ENCODE measurements at places on chromosomes 5 and 9. TPM values are rescaled to one million over a fixed set of nuclear protein-coding genes. Genes with fewer than 3 reads are reported as not detected.

The KCNV2 gene
- not detected for total RNA-seq

- DNase-seq, result peak; percentile 88
Observed at GRCh38 chr5:138352071-138352721, at the start of gene KDM3B. Gene KDM3B, plus strand, starts transcription at chr5:138352685. Its CDS starts 111 bp downstream, at chr5:138352796.

The ABITRAM gene
- total RNA-seq, result 7.6 TPM

GRCh38 chr9:129752900-129753729 is at the start of gene PTGES:
Gene PTGES, minus strand, starts transcription at chr9:129753042. Its CDS starts 30 bp downstream, at chr9:129753012.
- DNase-seq, result peak; percentile 82

DNA sequence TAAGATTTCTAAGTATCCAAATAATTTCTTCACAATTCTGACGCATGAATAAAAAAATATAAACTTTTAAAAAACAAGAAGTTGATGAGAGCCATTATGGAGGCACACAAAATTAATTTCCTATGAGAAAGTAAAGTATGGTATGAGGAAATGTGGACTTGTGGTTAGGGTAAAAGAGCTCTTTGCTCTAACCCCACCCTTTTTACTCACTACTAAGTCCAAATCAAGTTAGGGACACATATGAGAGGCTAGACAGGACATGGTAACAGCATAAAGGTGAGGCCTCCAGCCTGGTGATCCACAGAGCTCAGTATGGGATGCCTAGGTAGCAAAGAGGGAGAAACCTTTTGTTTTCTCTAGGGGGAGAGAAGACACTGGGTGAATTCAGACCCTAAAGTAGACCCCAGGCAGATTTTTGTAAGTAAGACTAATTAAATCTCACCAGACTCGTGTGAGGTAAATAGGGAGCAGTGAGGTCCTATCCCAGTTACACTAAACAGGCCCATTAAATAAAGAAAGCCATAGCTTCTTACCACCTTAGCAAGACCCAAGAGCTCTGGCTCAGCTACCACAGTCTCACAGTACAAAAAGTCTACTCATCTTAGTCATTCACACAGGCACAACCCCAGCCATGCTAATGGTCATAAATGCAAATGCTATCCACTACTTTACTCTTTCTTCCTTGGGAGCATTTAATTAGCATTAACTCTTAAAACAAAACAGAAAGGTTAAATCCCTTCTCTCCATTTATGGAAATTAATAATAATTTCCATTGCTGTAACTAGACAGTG is 42.6 kb downstream of the MLLT3 start:
- no peak for DNase-seq

DNA sequence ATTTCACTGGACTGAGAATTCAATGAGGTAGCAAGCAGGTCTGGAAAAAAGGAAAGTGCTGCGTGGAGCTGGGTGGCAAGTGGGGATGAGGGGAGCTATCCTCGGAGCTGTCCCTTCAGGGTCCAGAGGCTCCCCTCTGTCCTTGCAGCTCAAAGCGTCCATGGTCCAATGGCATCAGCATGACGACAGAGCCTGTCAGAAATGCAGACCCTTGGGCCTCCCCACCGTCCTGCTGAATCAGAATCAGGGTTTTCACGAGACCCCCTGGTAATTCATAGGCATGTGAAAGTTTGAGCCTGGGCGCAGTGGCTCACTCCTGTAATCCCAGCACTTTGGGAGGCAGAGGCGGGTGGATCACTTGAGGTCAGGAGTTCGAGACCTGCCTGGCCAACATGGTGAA is 5.5 kb downstream of the HIGD2A start:
- DNase-seq, result no peak

The IRX4 gene
- total RNA-seq, result 308 TPM

- no peak for DNase-seq
Observed at GRCh38 chr5:16871746-16872339, 64.2 kb downstream of the MYO10 start.

DNA sequence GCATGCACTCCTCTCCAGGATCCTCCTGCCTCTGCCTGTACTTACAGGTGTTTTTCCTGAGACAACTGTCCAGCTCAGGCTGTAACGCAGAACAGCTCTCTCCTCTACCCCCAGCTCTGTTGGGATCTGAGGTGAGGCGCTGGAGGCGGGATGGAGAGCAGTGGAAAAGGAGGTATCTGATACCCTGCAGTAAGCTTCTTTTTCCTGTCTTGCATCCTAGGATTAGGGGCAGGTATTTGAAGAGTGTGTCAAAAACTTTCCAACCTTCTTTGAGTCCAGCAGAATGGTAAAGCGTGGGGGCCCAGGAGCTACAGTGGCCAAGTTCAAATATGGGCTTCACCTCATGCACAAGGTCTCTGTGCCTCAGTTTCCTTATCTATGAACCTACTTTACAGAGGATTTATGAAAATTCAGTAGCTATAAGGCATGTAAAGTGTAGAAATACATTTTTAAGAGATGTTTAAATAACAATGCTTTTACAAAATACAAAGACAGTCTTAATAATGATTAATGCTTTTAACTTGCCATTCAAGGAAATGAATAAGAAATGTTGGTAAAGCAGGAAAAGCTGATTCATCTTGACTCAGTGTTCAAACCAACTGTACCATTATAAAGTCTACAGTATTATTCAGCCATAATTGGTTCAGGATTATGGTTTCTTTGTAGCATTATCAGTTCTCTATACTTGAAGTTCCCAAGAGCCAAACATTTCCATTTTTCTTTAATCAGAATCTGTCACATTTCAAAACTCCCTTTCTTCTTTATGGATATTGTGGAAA is 26.1 kb downstream of the MAP1B start:
- no peak for DNase-seq

- DNase-seq, result peak; percentile 1
Observed at GRCh38 chr5:17896605-17897004, 262.3 kb downstream of the TAF11L14 start.

The RXFP3 gene
- total RNA-seq, result not detected

DNA sequence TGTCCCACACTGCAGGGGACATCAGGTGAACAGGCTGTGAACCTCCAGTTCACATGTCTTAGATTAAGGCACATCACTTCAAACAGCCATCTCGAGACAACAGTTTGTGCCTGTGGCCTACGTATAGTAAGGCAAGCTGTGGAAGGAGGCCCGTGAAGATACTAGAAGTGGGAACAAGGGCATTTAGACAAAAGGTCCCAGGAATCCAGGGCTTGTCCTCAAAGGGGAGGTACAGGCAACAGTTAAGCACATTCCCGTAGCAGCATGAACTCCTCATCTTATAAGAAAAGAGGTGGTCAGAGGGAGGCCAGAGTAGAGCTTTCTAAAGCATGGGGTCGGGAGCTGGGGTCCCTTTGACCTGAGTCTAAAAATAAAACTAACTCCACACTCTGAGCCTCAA is 122.5 kb upstream of the TRPM3 start:
- peak; percentile 20 for DNase-seq

DNA sequence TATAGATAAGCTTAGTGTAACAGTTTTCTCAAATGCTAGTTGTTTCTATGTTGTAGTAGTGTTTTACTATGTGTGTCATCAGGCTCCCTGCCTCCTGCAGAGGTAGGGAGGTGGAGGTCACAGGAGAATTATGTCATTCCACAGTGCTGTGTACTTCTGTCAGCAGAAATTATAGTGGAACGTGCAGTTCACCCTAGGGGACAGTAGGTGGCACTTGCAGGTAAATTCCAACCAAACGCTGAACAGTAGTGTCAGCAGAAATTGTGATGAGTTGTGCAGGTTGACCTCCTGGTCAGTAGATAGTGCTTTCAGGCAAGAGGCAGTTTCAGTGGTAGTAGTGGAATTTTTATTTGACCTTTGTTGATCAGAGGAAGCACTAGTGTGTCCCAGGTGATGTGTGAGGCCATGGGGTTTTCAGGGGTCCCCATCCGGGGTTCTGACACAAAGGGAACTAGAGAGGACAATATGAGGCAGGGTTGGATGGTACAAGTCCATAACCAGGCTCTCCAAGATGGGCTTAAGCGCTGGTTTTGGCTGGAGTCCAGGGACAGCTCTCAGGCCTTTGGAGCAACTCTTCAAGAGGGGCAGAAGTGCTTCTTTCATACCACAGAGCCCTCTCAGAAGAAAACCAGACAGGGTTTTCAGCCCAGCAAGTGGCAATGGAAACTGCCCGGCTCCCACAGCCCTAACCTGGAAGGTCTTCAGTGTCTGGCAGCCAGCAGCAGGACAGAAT is 402.9 kb downstream of the CYLC2 start:
- peak; percentile 54 for DNase-seq

DNA sequence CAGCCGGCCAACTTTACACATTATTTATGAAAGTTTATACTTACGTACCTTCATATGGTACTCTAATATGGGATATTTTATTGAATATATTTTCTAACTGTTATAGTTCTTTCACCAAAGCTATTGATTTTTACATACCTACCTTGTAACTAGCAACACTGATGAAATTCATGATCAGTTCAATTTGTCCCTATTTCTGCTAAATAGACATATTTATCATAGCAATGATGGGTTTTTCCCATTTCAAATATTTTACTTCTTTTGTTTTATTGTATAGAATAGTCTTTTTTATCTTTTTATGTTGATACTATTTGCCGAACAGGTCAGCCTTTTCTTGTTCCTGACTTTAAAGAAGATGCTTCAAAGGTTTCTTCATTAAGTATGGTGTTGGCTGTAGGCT is 59.0 kb upstream of the CTNND2 start:
- no peak for DNase-seq

The TAF11L8 gene
- not detected for total RNA-seq

DNA sequence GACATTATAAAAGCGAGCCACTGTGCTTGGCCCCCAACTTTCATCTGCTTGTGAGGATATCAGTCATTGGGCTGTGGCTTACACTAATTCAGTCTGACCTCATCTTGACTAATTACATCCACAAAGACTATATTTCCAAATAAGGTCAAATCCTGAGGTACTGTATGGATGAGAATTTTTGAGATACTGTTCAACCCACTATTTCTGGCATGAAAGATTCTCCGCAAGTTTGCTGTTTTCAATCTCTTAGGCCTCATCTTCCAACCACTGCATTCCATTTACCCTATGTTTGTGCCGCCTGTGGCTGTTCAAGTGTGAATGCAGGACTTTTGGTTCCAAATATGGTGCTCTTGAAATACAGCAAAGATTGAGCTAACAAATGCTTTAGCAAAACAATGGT is 400.9 kb upstream of the SGCD start:
- no peak for DNase-seq

The MSX2 gene
- 104 TPM for total RNA-seq

The HABP4 gene
- 41.0 TPM for total RNA-seq
